ENCODE measurements at places on chromosomes 6 and 20. TPM values are rescaled to one million over a fixed set of nuclear protein-coding genes. Genes with fewer than 3 reads are reported as not detected.

The NTSR1 gene
- total RNA-seq: 12.1 TPM

The RAET1L gene
- total RNA-seq: not detected

The PHACTR1 gene
- total RNA-seq: 2.5 TPM

The TNFRSF6B gene
- total RNA-seq: 5.1 TPM

The ARG1 gene
- 0.27 TPM for total RNA-seq

The GJA10 gene
- not detected for total RNA-seq

The RNF146 gene
- 76.4 TPM for total RNA-seq

The MUC22 gene
- total RNA-seq: not detected

The PKIG gene
- total RNA-seq: 442 TPM

The DSP gene
- 5.0 TPM for total RNA-seq

The PAK5 gene
- total RNA-seq: 0.28 TPM

The STMND1 gene
- total RNA-seq: not detected

The FAM217A gene
- total RNA-seq: not detected

The HNF4A gene
- 0.27 TPM for total RNA-seq

The DDO gene
- 2.0 TPM for total RNA-seq

The MAN1A1 gene
- total RNA-seq: 81.9 TPM

The FAM209B gene
- not detected for total RNA-seq

All from sigmoid colon (tissue), 7 donors.